ENCODE measurements at places on chromosomes 3 and 15. TPM values are rescaled to one million over a fixed set of nuclear protein-coding genes. Genes with fewer than 3 reads are reported as not detected.

The MYH15 gene
- 0.06 TPM for total RNA-seq

The SV2B gene
- total RNA-seq, result not detected

The LRRC3B gene
- not detected for total RNA-seq

The GOLGA6D gene
- not detected for total RNA-seq

The HOMER2 gene
- 6.5 TPM for total RNA-seq

The C3orf20 gene
- 0.13 TPM for total RNA-seq

The PRRT3 gene
- total RNA-seq, result 2.5 TPM

Data from aortic smooth muscle cell (primary cell).